Suprapubic skin (tissue), 4 donors: ENCODE measurements at places on chromosomes 12 and 14. TPM values are rescaled to one million over a fixed set of nuclear protein-coding genes. Genes with fewer than 3 reads are reported as not detected.

Gene RAD9B
- not detected for total RNA-seq

Gene TMEM253
- total RNA-seq: 0.83 TPM

- DNase-seq: no peak
Observed at GRCh38 chr12:68115281-68115680, 44.3 kb downstream of the IFNG start.

GRCh38 chr12:131049002-131049401 lies 95.3 kb downstream of the ADGRD1 start:
- DNase-seq: no peak

DNA sequence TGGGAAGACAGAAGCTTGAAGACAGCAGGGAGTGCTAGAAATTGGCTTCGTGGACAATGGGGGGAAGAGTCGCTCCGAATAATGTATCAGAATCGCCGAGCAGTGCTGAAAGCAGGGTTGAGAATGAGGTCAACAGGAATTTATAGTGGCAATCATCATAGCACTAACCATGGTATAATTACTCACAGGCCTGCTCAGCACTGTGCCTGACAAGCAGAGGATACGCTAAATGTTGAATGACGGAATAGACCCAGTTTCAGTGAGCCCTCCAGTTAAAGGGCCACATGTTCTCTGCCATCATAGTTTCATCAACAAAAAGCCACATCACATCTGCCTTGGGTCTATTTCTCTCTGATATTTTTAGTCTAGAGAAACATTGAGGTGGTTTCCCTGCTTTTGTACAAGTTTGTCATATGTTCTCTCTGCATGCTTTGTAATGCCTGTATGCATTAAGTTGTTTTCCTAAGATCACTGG lies 130.3 kb upstream of the EGLN3 start:
- no peak for DNase-seq

Gene GMFB
- 44.3 TPM for total RNA-seq

Gene PTPRR
- not detected for total RNA-seq

- DNase-seq: no peak
Observed at GRCh38 chr12:7678744-7679143, 13.0 kb upstream of the APOBEC1 start.

DNA sequence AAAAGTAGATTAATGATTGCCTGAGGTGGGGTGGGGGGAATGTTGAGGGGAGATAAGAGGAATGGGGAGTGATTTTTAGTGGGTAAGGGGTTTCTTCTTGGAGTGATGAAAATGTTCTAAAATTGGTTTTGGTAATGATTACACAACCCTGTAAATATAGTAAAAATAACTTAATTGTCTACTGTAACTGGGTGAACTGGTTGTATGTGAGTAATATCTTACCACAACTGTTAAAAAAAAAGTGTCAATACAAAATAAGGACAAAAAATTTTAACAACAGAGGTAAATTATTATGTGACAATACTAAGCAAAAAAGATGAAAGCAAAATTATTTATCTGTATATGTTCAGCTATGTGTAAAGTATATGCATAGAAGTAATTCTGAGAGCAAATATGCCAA lies 86.3 kb upstream of the RASSF8 start:
- no peak for DNase-seq

GRCh38 chr14:76456200-76456599 lies 80.3 kb downstream of the ESRRB start:
- no peak for DNase-seq

Gene C12orf54
- total RNA-seq: not detected

DNA sequence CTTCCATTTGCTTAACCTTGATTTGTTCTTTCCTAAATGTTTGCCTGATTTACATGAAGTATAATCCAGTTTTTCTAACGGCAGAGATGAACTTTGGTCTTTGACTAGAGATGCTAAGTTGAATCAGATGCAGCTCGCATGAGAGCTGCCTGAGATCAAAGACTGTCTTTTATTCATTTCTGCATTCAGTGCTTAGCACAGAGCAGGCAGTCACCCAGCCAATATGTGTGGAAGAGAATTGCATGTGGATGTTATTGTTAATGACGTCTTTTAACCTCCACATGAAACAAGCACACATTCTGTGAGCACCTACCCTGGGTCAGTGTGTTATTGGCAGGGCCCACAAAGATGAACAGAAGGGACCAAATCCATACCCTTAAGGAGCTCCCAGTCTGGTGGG lies 99.2 kb downstream of the SLC5A8 start:
- no peak for DNase-seq

Gene PTPN21
- 71.1 TPM for total RNA-seq

DNA sequence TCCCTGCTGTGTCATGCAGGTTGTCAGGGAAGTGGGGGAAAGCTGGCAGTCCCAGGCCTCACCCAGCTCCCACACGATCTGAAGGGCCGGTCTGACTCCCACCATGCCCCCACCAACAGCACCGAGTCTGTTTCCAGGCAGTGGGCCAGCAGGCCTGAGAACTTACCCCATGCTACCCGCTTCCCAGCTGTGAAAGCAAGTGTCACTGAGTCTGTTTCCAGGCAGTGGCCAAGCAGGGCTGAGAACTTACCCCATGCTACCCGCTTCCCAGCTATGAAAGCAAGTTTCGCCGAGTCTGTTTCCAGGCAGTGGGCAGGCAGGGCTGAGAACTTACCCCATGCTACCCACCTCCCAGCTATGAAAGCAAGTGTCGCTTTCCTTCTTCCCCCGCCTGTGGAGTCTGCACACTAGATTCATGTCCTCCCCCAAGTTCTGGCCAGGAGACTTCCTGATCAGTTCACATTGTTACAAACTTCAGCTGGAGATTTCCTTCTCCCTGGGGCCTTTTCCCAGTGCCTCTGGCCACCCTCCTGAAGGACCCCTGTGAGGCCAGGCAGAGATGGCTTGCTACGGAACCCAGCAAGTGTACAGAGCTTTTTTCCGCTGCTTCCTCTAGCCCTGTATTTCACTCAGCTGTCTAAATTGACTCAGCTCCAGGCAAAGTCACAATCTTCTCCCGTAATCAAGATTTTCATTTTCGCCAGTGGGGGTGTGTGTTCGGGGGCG lies 435.4 kb downstream of the TMTC2 start:
- DNase-seq: no peak

DNA sequence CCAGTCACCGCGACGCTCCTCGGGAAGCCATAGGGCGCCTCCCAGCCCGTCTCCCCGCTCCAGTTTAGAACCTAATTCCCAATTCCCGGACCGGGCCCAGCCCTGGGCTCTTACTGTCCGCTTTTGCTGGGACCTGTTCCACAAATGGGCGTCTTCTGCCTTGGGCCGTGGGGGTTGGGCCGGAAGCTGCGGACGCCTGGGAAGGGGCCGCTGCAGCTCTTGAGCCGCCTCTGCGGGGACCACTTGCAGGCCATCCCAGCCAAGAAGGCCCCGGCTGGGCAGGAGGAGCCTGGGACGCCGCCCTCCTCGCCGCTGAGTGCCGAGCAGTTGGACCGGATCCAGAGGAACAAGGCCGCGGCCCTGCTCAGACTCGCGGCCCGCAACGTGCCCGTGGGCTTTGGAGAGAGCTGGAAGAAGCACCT lies 797 bp downstream of the UNG start:
- DNase-seq: no peak

Gene OAS2
- 2.6 TPM for total RNA-seq

DNA sequence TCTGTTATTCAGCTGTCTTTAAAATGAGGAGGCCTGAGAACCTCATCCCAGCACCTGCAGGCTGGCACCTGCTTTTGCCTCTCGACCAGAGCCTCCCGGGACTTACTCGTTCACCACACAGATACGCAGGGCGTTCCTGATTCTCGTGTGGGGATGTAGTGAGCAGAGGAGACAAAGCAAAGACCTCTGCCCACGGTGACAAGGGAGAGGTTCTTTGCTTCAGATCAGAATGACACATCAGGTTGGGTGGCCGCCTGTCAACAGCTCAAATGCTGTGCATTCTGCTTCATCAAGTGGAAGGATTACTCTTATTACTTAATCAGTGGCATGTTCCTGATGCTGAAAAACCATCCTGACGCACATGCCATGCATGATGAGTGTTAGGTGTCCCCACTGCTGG lies 24.4 kb downstream of the DEGS2 start:
- DNase-seq: no peak

DNA sequence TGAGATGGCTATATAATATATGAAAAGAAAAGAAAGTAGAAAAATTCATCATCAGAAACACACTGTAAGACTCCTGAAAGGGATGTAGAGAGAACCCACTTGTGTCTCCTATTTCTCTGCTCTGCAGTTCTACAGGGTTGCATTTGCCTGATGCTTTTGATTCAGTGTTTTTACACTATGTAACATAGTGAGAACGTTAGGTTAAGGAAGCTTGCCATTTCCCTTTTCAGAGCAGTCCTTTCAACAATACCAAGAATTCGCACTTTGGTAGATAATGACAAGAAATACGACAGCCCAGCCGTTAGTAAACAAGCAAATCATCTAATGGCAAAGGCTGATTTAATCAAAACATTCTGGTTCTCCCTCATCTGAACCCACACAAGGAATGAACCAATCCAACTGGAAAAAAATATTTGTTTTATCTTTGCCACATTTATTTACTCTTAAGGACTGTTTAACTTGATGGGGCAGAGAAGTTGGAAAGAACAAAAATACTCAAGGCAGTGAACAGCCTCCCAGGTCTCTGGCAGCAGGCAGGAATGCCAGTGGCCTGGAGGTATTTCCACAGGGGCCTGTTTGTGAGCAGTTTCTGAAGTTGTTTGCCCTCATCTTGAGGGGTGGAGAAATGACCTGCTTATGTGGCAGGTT lies 30.8 kb upstream of the SOCS2 start:
- DNase-seq: no peak

GRCh38 chr12:40691913-40692764 lies at the start of gene CNTN1:
TSS of gene CNTN1 (plus strand) at chr12:40692439.
- DNase-seq: peak; percentile 87

Gene AJUBA
- total RNA-seq: 66.0 TPM

GRCh38 chr14:47057364-47057763 lies 405.8 kb upstream of the RPL10L start:
- DNase-seq: no peak

DNA sequence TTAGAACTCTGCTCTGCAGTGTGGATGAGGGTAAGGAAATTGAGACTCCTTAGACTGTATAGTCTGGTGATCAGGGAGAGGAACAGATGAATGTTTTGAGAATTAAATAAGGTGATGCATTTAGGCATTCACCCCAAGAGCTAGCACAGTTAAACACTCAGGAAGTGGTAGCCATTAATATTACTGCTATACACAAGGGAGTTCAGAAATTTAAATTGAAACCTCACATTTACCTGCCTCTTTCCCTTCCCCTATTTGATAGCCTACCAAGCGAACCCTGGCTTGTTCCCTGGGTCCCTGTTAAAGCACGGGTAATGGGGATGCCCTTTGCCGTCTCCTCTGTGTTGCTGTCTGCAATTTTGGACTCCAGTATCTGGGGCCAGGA lies 18.2 kb downstream of the WNT5B start:
- DNase-seq: no peak

Gene IAPP
- total RNA-seq: not detected

GRCh38 chr14:87260460-87260859 lies 732.5 kb downstream of the GALC start:
- no peak for DNase-seq

Gene TSPAN19
- not detected for total RNA-seq

DNA sequence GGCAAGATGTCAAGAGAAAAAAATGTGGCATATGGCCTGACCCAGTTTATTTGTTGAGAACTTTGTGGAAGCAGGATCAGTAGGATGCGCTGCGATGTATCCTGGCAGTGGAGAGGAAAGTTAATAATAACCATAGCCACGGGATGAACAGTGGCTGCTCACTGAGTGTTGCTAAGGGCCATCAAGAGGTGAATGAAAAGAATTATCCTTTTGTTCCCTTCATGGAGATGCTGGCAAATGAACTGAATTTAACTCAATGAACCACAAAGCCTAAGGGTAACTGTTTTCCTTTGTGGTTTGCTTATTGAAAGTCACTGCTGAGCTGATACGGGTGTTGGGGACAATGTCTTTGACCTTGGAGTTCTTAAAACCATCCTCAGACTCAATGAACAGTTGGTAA lies 476.5 kb downstream of the APAF1 start:
- no peak for DNase-seq

GRCh38 chr12:27367078-27367477 lies 34.4 kb downstream of the BMAL2 start:
- DNase-seq: no peak

Gene PIK3C2G
- total RNA-seq: 28.6 TPM

DNA sequence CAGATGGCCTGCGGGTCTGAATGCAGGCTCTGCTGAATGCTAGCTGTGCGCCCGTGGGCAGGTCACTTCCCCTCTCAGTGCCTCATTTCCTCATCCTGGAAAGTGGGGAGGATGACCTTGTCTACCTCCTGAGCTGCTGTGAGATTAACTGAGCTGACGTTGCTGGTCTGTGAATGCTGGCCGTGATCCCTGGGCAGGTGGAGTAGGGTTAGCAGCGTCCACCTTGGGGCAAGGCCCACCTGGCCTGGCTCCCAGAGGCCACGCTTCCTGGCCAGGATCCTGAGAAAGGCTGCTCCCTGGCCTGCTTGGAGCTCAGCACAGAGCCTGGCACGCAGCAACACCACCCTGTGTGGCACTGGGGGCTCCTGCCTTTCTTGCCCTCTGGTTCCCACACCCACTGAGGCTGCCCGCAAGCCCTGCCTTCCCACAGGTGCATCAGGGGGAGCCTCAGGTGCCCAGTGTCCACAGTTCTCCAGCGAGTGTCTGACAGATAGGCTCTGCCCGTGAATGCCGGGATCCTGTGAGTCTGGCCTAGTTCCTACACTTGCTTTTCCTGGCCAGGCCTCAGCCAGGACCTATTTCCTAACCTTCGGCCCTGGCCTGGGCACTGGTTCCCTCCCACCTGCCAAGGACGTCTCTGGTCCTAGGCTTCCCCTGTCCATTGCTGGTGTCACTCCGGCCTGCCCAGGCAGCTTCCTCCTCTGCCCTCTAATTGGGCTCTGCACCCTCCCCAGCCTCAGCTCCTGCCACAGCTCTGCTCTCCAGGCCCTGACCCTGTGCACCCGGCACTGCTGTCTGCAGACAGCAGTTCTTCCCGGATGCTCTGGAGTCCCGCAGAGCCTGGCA lies 37.2 kb upstream of the TDRD9 start:
- DNase-seq: no peak

Gene ATF7IP
- total RNA-seq: 65.8 TPM

Gene C12orf60
- not detected for total RNA-seq

Gene RNU4-1
- not detected for total RNA-seq

- no peak for DNase-seq
Observed at GRCh38 chr12:123242116-123242904, 9.1 kb downstream of the MTRFR start.

DNA sequence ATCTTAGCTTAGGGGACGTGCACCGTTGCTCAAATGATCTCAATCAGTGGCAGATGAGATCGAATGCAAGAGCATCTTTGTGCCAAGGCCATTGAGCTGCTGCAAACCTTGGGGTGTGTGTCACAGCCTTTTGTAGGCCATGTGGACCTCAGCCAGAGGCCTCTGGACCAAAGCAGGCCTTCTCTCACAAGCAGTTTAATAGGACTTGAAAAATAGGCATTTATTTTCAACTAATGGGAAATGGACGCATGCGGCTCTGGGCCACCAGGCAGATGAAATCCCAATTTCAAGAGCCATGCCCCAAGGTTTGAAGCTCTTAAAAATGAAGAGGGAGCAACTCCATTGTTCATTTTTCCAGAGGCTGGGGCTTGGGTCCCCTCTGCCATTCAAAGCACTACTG lies 87.3 kb downstream of the TTC7B start:
- no peak for DNase-seq
